ENCODE measurements at places on chromosomes 5 and 9.

- no peak for DNase-seq
Observed at GRCh38 chr9:36441966-36442365, 41.9 kb upstream of the RNF38 start.

DNA sequence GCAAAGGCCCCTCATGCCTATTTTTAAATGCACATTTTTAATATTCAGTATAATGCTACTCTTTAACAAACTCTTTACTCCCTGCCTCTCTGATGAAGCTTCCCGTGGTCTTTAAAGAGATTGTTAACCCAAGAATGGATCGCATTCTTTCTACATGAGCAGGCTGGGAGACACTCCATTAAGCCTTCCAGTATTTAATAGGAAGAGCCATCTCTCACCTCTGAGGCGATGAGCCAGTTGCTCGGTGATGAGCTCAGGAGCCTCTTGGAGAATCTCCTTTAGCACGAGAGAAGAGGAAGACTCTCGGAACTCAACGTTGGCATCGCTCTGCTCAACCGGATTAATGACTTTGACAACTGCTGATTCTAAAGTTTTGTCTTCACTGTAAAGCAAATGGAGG, 59.6 kb downstream of the PRUNE2 start:
- no peak for DNase-seq

- no peak for DNase-seq
Observed at GRCh38 chr9:87619346-87619745, 106.6 kb upstream of the CTSL start.

DNA sequence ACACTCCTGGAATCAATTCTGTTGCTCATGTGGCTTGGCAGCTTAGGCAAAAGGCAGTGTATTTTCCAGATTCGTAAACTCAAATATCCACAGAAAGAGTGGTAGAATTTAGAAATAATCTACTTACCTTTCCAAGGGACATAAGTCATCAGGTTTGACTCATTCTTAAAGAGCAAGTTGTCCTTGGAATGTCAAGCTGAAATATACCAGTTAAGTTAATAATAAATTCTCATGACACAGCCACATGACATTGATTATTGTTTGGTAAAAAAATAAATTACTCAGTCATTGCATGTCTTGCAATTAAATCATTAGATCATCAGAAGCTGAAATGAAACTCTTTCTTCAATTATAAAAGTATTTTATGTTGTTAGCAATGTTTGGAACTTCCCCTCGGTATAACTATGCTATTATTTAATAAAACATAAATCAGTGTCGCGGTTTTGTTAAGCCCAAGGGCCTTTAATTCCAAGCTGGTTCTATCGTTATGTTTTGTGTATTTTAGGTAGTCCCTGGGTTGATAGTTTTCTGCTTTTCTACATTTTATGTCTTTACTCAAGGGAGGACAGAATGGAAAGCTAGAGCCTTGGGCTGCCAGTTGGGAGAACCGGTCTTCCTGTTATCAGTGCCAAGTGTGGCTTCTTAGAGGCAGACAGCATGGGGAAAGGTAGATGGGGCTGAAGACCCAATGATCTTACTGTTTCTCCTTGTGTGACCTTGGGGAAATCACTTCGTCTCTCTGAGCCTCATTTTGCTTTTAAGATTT, 79.3 kb upstream of the PRLR start:
- no peak for DNase-seq

GRCh38 chr9:131262327-131263032, 13.8 kb downstream of the FAM78A start:
- DNase-seq = no peak

DNA sequence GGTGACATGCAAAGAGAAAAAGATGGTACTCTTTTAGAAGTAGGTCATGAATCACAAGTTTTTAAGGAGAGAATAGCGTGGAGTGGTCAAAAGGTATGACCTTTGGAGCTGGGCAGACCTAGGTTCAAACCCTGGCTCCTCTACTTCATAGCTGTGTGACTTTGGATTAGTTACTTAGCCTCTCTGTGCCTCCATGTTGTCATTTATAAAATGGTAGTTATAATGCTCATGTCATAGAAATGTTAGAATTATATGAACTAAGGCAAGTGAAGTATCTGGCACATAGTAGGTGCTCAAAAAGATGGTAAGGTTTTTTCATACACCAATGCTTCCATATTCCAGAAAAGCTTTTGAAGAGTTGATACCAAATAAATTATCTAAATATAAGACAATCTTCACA, 7.3 kb downstream of the F2R start:
- DNase-seq = no peak

- DNase-seq = no peak
Observed at GRCh38 chr9:86965636-86966395, 18.5 kb upstream of the GAS1 start.
